Brain microvascular endothelial cell (primary cell): ENCODE measurements at places on chromosomes 7 and 10.

DNA sequence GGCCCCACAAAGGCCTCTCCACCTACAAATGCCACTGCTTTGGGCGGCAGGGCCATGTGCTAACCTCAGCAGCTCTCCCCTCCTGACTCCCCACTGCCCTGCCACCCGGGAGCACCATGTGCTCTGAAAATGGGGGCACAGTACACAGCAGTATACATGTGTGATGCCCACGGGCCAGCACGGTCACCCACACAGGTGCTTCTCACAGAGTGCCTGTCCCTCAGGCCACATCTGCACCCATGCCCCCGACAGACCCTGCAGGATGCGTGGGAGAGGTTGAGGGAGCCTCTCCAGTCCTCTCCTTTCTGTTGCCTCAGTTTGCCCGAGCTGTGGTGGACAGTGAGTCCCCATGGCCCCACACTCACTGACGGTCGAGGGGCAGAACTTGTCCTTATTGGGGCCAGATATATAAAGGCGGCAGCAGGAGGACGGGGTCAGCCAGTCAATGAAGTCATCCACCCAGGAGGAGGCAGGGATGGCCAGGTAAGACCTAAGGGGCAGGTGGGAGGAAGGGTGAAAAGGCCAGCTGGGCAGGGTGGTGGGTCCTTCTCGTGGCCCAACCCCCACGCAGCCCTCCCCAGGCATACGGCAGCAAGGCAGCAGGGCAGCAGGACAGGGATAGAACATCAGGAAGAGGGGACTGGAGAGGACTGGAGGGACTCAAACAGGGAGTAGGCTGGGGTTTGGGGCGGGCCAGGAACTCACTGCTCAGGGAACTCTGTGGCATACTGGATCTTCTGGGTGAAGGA is 19.6 kb downstream of the NPC1L1 start:
- DNase-seq = no peak

DNA sequence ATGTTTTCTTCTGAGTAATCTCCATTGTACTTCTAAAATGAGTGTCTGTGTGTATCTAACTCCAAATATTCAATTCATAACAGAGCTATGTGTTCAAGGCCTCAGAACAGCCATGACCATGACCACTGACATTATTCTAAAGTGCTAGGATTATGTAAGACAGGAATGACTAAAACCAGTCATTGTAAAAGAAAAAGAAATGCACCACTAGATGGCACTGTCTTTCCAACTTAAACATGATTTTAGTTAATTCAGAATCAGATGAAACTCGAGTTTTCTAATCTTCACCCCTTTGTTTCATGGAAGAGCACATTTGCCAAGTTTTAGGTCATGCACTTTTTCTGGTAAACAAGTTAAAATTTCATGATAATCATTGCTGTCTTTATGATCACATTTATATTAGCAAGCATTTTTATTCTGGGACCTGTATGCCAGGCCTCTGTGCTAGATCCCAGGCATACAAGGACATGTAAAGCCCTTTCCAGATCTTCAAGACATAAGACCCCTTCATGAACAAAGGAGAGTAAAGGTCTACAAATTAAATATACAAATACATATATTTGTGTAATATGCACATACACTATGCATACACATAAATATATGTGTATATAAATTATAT is 26.1 kb upstream of the RSU1 start:
- DNase-seq = peak; percentile 42

GRCh38 chr10:88413412-88413811 is 169.7 kb downstream of the RNLS start:
- DNase-seq = no peak

GRCh38 chr7:142771353-142771723 is 568 bp downstream of the PRSS2 start:
- no peak for DNase-seq

GRCh38 chr7:70790215-70791073 is 341.5 kb upstream of the GALNT17 start:
- no peak for DNase-seq

GRCh38 chr10:60870803-60871202 is 73.2 kb downstream of the RHOBTB1 start:
- no peak for DNase-seq

DNA sequence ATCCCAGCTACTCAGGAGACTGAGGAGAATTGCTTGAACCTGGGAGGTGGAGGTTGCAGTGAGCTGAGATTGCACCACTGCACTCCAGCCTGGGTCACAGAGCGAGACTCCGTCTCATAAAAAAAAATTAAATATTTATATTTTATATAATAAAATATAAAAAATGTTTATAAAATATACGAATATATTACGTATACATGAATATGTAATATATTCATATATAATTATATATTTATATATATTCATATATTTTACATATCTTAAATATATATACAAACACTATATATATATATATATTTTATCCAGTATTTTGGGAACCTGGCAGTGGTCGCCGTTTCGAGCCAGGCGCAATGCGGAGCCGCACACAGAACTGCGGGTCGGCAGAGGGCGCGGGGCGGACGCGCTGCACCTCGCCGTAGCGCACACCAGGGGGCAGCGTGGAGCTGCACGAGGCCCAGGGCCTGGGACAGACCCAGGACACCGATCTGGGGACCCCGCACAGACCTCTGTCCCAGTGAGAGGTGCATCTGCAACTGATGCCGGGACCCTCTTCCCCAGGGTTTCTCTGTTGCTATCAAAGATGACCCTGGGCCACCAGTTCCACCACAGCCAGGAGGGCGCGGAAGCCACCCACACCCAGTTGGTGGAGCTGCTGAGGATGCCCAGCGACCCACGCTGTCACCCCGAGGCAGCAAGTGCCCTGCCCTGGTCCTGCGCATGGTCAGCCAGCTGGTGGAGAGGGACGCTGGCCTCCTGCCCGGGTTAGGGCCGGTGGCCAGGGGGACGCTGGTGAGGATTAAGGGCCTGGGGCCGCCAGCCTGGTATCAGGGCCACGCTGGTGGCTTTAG is 22.7 kb downstream of the AP5Z1 start:
- no peak for DNase-seq

DNA sequence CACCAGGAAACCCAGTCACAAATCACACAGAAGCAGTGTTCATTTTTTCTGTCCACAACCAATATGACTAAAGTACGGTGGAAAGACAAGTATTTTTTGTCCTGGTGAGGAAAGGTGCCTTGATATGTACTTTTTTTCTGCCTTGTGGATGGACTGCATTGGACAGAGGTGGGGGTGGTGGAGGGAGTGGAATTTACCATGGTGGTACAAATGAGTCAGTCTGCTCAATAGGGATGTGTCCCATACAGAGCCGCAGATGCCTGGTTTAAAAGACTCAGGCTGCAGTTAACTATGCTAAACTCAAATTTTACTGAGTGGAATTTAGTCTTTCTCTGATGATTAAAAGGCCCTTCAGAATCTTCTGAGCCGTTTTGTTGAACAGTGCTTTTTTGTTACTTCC is 674.5 kb upstream of the GALNT17 start:
- DNase-seq = no peak

GRCh38 chr10:91562839-91563581 is 69.9 kb downstream of the PPP1R3C start:
- DNase-seq = no peak

DNA sequence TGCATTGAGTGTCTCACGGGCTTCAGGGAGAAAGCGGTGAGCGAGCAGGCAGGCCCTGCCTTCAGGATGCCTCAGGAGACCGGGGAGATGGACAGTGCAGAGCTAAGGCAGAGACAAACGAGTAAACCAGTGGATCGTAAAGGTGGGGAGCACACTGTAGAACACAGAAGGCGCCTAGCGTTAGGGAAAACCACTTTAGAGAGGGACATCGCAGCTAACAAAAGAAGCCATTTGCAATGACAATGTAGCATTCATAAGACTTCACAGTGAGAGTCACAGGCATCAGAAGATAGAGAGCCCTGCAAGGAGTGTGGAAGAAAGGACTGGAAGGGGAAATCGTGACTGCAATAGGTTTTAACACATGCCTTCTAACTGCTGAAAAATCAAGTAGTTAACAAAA is 54.9 kb upstream of the TMEM273 start:
- no peak for DNase-seq

GRCh38 chr7:922334-923107 is 32.0 kb downstream of the ADAP1 start:
- no peak for DNase-seq

GRCh38 chr10:1544929-1545328 is 192.4 kb downstream of the ADARB2 start:
- no peak for DNase-seq

DNA sequence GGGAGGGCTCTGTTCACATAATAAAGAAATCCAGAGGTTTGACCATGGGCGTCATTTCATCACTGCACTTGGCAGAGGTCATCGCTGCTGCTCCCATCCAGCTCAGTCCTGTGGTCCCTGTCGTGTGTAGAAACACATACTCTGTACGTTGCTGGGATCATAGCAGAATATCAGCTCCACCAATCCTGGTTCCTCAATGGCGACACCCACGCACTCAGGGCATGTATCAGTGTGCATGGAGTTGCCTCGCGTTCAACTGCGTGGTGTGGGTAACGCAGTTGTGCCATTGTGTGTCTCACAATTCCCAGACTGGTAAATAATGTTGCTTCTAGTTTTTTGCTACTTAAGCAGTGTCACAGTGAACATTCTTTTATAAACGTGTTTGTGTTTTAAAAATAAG is 111.1 kb downstream of the LHPP start:
- no peak for DNase-seq
